Activated T-helper 1 cell treated with anti-CD3 and anti-CD28 coated beads, Interleukin-12 subunit alpha, Interleukin-12 subunit beta, Interleukin-2, Interleukin-4 antibody, amounts not matched to agents 30 ng/mL and 10 ng/mL and 1 ng/mL, durations not matched to agents 14 hours and 24 hours and 36 hours (primary cell): ENCODE measurements at places on chromosomes 12 and 14. TPM values are rescaled to one million over a fixed set of nuclear protein-coding genes. Genes with fewer than 3 reads are reported as not detected.

Gene MMP14
- 1.5 and 2.6 TPM in 2 replicates for total RNA-seq

Gene BTBD7
- 20.6 and 22.8 TPM in 2 replicates for total RNA-seq

Gene BCL2L2
- 4.1 and 7.1 TPM in 2 replicates for total RNA-seq

Gene FOXN4
- total RNA-seq = not detected in 2 replicates

Gene CDCA3
- 27.2 and 32.5 TPM in 2 replicates for total RNA-seq

Gene DHH
- total RNA-seq = 0.10 TPM in 1 of 2 replicates, not detected in the other

Gene GPR84
- 2.3 and 2.4 TPM in 2 replicates for total RNA-seq

DNA sequence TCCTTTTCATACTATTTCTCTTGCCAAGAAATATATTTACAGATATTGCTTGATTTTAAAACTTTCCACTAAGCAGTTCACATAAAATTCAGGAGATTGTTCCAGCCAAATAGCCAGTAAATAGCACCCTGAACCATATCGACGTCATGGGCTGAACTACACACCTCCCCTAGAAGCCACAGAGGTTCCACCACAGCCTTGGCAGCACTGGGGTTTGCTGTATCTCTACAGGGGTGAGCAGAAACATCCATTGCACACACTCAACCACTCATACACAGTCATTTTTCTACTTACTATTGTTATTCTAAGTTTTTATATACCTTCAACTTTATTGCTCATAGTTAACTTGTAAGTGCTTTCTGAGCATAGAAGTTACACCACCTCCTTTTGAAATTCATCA is 8.1 kb upstream of the EIF2S3B start:
- no peaks in the 10 kb centered on the region for H3K36me3 ChIP-seq
- DNase-seq = no peak
- H3K27me3 ChIP-seq = peaks cover 12% of the 10 kb centered on the region
- H3K4me1 ChIP-seq = peaks cover 8% of the 10 kb centered on the region
- no peak overlapping the region for H3K4me3 ChIP-seq
- no peak overlapping the region for H3K27ac ChIP-seq

- H3K36me3 ChIP-seq = no peaks in the 10 kb centered on the region
- H3K27me3 ChIP-seq = peaks cover 10% of the 10 kb centered on the region
- no peak overlapping the region for H3K4me3 ChIP-seq
- H3K4me1 ChIP-seq = no peaks in the 10 kb centered on the region
- no peak for DNase-seq
Measured at GRCh38 chr14:99899578-99900178, 106.5 kb downstream of the EML1 start.

DNA sequence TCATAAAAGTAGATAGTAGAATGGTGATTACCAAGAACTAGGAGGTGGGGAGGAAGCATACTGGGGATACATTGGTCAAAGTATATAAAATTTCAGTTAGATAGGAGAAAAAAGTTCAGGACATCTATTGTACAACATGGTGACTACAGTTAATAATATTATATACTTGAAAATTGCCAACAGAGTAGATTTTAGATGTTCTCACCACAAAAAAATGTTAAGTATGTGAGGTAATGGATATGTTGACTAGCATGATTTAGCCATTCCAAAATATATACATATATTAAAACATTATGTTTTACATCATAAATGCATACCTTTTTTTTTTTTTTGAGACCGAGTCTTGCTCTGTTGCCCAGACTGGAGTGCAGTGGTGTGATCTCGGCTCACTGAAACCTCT is 31.0 kb downstream of the TMEM116 start:
- no peak for DNase-seq
- H3K4me3 ChIP-seq = no peak overlapping the region
- no peaks in the 10 kb centered on the region for H3K27me3 ChIP-seq

GRCh38 chr12:129570796-129571400 is 332.9 kb downstream of the TMEM132D start:
- H3K36me3 ChIP-seq = no peaks in the 10 kb centered on the region
- DNase-seq = no peak
- no peaks in the 10 kb centered on the region for H3K27me3 ChIP-seq
- no peak overlapping the region for H3K4me3 ChIP-seq
- H3K4me1 ChIP-seq = no peaks in the 10 kb centered on the region

GRCh38 chr12:4224206-4224889 is 49.2 kb upstream of the CCND2 start:
- no peaks in the 10 kb centered on the region for H3K36me3 ChIP-seq
- DNase-seq = no peak
- no peak overlapping the region for H3K4me3 ChIP-seq
- H3K27me3 ChIP-seq = peaks cover 3% of the 10 kb centered on the region
- H3K27ac ChIP-seq = no peak overlapping the region
- peaks cover 13% of the 10 kb centered on the region for H3K4me1 ChIP-seq

DNA sequence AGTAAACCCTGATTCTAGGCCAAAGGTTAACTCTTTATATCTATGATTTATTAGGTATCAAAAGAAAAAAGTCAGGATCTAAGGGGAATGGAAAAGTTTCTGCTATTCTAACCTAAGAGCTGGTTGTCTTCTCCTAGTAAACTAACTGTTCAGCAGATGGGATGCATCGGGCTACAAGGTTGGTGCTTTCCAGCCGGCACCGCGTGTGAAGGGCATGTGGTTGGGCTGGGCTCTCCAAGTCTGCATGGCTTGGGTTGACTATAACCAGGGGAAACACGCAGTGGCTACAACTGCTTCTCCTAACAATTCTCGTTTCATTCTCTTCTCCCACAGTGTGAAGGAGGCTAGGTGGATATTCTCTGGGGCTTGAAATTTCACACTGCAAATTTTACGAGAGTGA is 354.5 kb downstream of the APAF1 start:
- no peak overlapping the region for H3K27ac ChIP-seq
- DNase-seq = no peak
- no peaks in the 10 kb centered on the region for H3K4me1 ChIP-seq
- H3K27me3 ChIP-seq = peaks cover 8% of the 10 kb centered on the region
- H3K4me3 ChIP-seq = no peak overlapping the region

DNA sequence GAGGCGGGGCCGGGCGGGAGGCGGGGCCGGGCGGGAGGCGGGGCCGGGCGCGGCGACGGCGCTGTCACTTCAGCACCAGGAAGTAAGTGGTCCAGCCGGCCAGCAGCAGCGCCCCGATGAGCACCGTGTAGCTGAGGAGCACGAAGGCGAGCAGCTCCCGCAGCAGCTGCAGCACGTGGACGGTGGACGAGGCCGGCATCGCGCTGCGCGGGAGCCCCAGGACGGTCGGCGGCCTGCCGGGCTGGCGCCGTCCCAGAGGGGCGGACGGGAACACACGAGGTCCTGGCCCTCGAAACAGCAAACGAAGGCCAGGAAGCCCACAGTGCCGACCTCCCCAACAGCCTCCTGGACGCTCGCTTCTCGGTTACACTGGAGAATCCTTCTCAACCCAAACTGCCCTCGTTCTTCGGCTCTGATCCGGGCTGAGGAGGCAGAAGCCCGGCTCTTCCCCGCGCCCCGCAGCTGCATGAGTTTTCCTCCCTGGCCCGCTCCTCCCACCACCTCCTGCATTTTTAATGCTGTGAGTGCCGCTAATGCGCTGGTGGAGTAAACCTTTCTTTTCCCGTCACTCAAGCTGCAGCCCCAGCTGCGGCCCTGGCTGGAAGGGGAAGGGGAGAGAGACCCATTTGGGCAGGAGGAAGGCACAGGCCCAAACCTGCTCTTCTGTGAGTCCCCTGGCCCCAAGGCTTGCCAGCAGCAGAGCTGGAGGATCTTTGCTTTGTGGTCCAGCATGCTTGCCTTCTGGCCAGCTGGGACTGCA is 694 bp upstream of the DIABLO start:
- DNase-seq = no peak
- peaks cover 32% of the 10 kb centered on the region for H3K4me1 ChIP-seq
- no peaks in the 10 kb centered on the region for H3K27me3 ChIP-seq
- H3K27ac ChIP-seq = no peak overlapping the region
- peak overlapping the region; percentile 75 for H3K4me3 ChIP-seq
- peaks cover 14% of the 10 kb centered on the region for H3K36me3 ChIP-seq

- peaks cover 3% of the 10 kb centered on the region for H3K27me3 ChIP-seq
- H3K4me3 ChIP-seq = no peak overlapping the region
- DNase-seq = no peak
Measured at GRCh38 chr12:119328111-119328510, 6.4 kb upstream of the CCDC60 start.

GRCh38 chr12:103768467-103769123 is 72.4 kb downstream of the NT5DC3 start:
- DNase-seq = no peak
- H3K27ac ChIP-seq = no peak overlapping the region
- H3K4me1 ChIP-seq = no peaks in the 10 kb centered on the region
- H3K27me3 ChIP-seq = no peaks in the 10 kb centered on the region
- no peak overlapping the region for H3K4me3 ChIP-seq

DNA sequence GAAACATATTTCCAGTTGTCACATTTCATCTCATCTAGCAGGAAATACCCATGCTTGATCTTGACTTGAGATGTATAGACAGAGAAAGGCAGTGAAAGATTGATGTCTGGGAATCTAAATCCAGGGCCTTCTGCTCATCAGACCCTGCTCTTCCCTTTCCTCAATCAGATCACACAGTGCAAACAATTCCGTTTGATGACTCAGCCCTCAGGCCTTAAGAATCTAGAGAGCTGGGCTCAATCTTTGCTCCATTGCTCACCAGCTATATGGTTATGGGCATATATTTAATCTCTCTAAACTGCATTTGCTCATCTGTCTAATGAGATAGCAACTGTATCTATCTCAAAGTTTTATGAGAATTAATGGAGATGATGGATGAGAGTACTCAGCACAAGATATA is 201.8 kb upstream of the CCDC196 start:
- H3K36me3 ChIP-seq = no peaks in the 10 kb centered on the region
- no peaks in the 10 kb centered on the region for H3K4me1 ChIP-seq
- H3K27me3 ChIP-seq = peaks cover 7% of the 10 kb centered on the region
- no peak overlapping the region for H3K4me3 ChIP-seq
- no peak for DNase-seq
- H3K27ac ChIP-seq = no peak overlapping the region

GRCh38 chr14:50335989-50336824 is 24.1 kb downstream of the DMAC2L start:
- DNase-seq = no peak
- no peak overlapping the region for H3K27ac ChIP-seq
- H3K27me3 ChIP-seq = no peaks in the 10 kb centered on the region
- H3K36me3 ChIP-seq = peaks cover 11% of the 10 kb centered on the region
- peaks cover 15% of the 10 kb centered on the region for H3K4me1 ChIP-seq

GRCh38 chr14:72651714-72652113 is 242.2 kb downstream of the DPF3 start:
- H3K4me3 ChIP-seq = no peak overlapping the region
- H3K27ac ChIP-seq = no peak overlapping the region

DNA sequence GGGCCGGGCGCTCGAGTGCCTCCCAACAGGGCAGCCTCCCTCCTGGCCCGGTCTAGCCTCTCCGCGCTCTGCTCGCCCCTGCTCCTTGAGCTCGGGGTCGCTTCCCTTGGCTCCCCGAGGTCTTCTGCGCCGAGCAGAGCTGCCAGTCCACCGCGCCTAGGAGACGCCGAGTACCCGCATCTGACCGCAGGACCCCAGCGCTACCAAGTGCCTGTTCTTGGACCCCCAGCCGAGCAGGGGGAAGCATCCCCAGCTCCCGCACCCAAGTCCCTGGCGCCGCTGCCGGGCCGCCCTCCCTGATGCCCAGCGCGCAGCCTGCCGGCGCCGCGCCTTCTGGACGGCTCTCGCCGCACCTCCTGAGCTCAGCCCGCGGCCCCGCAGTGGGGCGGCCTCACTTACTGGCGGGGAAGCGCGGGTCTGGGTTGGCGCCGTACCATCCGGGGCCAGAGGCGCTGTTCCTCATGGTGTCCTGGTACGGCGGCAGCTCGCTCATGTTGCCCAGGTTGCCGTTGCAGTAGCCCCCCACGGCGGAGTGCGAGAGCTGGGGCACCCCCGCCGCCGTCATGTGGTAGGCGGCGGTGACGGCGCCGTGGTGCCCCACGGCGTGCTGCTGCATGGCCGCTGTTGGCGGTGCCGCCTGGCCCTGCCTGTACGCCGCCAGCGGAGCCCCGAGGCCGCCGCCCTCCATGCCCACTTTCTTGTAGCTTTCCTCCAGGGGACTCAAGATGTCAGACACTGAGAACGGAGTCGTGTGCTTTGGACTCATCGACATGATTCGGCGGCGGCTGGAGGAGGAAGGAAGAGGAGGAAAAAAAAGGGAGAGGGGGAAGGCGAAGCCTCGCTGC is 1.2 kb downstream of the NKX2-1 start:
- DNase-seq = no peak
- peaks cover 2% of the 10 kb centered on the region for H3K36me3 ChIP-seq
- peaks cover 64% of the 10 kb centered on the region for H3K27me3 ChIP-seq
- peak overlapping the region; percentile 37 for H3K4me3 ChIP-seq
- peak overlapping the region; percentile 70 for H3K27ac ChIP-seq
- no peaks in the 10 kb centered on the region for H3K4me1 ChIP-seq
